ENCODE measurements at places on chromosomes 5 and 9.
A peak's percentile ranks its signal among the peaks of the same experiment; 100 is the strongest.

DNA sequence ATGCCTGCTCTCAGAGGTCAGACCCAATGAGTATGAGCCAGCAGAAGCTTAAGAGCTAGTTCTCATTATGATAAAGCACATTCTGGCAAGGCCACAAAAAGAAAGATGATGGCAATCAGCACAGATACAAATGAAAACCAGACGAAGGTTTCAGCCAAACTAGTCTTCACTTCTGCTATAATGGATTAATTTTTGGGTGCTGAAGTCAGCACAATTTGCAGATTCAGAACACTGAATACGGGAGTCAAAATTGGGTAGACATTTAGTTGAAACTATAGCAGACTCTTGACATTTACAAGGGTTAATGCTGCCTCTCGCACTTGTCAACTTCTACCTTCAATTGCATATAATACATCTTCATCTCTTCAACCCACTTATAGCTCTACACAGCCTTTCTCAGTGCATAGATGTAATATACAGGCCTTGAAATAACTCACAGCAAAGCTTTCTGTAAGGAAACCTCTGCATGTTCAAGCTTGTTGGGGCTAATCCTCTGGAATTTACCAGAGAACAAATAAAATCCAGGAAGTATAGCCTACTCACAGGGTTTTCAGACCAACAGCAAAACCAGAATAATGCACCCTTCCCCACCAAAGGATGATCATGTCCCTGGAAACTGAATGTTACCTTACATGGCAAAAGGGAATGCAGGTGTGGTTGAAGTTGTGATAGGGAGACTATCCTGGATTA lies 77.1 kb downstream of the BAAT start:
- DNase-seq, result no peak

DNA sequence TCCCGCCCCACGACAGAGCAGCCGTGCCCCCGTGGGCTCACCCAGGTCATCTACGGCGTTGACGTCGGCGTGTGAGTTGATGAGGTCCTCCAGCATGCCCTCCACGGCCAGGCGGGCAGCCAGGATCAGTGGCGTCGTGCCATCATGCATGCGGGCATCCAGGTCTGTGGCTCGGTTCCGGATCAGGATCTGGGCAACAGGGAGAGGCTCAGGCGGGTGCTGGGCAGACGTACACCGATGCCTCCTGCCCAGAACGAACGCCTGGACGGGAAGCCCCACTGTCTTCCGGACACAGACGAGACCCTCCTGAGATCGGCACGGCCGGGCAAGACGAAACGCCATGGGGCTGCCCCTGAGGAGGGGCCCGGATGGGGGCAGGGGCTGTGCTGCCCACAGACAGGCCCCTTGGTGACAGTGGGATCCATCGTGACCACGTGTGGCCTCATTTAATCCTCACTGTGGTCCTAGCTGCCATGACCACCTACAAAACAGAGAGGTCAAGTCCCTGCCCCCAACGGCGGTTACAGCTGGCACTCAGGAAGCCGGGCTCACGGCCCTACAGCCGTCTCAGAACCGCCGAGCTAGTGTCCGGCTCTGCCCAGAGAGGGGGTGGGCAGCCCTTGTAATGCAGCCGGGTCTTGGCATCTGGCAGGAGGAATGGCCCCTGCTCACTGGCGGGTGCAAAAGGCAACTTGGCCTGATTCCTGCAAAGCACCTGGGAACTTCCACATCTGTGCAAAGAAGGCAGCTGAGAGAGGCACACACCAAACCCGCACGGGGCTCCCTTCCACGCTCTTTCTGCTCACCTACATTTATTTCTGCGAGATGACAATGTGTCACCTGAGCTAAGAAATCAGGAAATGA lies 16.5 kb upstream of the SEC16A start:
- DNase-seq, result no peak

DNA sequence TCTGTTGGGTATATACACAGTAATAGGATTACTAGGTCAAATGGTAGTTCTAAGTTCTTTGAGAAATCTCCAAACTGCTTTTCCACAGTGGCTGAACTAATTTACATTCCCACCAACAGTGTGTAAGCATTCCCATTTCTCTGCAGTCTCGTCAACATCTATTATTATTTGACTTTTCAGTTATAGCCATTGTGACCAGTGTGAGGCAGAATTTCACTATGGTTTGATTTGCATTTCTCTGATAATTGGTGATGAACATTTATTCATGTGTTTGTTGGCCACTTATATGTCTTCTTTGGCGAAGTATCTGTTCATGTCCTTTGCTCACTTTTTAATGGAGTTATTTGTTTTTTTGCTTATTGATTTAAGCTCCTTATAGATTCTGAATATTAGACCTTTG lies 596.2 kb upstream of the DAB2 start:
- DNase-seq, result no peak

GRCh38 chr5:34005681-34006080 lies 2.2 kb downstream of the AMACR start:
- DNase-seq, result no peak

DNA sequence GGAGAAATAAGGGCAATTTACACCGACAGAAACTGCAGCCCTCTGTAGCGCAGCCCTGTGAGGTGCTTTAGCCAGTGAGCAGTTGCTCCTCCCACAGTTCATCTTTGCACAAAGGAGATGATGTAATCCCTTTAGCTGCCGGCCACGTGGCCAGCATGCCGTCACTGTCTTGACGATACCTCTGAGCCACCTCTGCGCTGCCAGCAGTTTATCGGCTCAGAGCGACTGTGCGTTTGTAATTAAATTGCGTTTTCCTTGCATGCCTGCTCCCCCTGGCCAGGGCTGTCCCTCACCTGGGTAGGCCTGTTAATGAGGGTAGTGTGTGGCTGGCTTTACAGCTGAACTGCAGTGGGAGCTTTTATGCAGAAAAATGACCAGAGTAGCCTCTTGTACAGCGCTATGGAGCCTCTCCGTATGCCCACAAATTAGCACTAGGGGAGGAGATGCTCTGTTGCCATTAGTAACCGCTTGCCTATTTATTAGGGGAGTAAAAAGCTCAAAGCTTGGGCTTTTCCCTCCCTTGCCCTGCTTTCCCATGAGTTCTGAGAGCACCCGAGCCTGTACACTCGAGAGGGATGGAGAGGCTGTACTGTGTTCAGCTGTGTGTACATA lies 107.0 kb downstream of the TRIO start:
- DNase-seq, result peak; percentile 87

Data from DMS153 (cell line).